Right lobe of liver (tissue), 6 donors: ENCODE measurements at places on chromosomes 16 and 17. TPM values are rescaled to one million over a fixed set of nuclear protein-coding genes. Genes with fewer than 3 reads are reported as not detected.

The RPRML gene
- total RNA-seq, result not detected

The TMEM100 gene
- 4.4 TPM for total RNA-seq

The CDT1 gene
- total RNA-seq, result 0.39 TPM

The SAMD14 gene
- total RNA-seq, result not detected

The TMED6 gene
- 6.1 TPM for total RNA-seq

The SMYD4 gene
- 5.5 TPM for total RNA-seq

The MT1E gene
- total RNA-seq, result 542 TPM

The RNF43 gene
- total RNA-seq, result 1.7 TPM

The PIGQ gene
- 29.2 TPM for total RNA-seq

The SEZ6 gene
- total RNA-seq, result not detected

The C1QL1 gene
- total RNA-seq, result 0.62 TPM

The MYH8 gene
- total RNA-seq, result not detected

The CCL17 gene
- total RNA-seq, result not detected

The FAM222B gene
- 7.2 TPM for total RNA-seq

The RNU2-1 gene
- 4,576 TPM for total RNA-seq

The ORC6 gene
- 0.18 TPM for total RNA-seq

The LGALS9B gene
- total RNA-seq, result not detected

The CDK10 gene
- total RNA-seq, result 37.4 TPM

The GSPT1 gene
- 50.2 TPM for total RNA-seq

- DNase-seq, result no peak
These were observed 916.9 kb upstream of the SOX9 start for GRCh38 chr17:71203953-71204352.

- DNase-seq, result no peak
These were observed 6.2 kb upstream of the SLC7A6 start for GRCh38 chr16:68257906-68258800.

DNA sequence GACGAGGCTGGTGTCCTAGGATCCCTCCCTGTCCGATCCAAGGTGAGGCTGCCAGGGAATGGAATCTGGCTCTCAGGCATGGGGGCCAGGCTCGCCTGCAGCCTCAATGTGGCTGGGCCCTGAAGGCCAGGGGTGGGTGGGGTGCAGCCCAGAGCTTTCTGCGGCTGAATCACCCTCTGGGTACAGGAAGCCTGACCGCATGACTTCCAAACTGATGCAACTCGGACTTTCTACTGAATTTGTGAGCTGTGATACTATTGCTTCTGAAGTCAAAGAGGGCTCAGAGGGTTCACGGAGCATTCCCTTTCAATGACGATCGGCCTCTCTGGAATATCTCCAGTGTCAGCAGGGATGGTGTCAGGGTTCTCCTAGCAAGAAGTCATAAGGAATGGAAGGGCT, 123.7 kb downstream of the METRNL start:
- peak; percentile 61 for DNase-seq

GRCh38 chr17:28370035-28370743, at the start of gene VTN:
VTN (minus strand) TSS chr17:28370307; CDS start chr17:28370203, 104 bp downstream.
- DNase-seq, result peak; percentile 93

GRCh38 chr16:30858829-30859423, 35.0 kb downstream of the BCL7C start:
- DNase-seq, result no peak

DNA sequence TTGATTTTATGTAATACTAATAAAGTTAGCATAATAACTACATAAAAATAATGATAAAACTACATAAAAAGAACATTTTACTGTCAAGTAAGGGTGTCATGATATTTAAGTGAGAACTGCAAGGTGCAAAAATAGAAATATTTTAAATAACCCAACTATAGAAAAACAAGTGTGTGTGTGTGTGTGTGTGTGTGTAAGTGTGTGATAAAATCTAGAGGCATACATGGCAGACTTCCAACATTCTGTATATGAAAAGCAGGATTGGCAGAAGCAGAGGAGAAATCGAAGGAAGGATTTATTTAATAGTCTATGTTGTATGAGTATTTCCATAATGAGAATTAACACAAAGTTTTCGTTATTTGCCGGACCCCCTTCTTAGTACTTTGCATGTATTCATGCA, 334.1 kb downstream of the KCNJ2 start:
- DNase-seq, result no peak

- peak; percentile 74 for DNase-seq
These were observed 4.1 kb upstream of the SLC38A10 start for GRCh38 chr17:81298991-81299738.

- no peak for DNase-seq
These were observed 70.9 kb upstream of the ARL4D start for GRCh38 chr17:43327834-43328420.

DNA sequence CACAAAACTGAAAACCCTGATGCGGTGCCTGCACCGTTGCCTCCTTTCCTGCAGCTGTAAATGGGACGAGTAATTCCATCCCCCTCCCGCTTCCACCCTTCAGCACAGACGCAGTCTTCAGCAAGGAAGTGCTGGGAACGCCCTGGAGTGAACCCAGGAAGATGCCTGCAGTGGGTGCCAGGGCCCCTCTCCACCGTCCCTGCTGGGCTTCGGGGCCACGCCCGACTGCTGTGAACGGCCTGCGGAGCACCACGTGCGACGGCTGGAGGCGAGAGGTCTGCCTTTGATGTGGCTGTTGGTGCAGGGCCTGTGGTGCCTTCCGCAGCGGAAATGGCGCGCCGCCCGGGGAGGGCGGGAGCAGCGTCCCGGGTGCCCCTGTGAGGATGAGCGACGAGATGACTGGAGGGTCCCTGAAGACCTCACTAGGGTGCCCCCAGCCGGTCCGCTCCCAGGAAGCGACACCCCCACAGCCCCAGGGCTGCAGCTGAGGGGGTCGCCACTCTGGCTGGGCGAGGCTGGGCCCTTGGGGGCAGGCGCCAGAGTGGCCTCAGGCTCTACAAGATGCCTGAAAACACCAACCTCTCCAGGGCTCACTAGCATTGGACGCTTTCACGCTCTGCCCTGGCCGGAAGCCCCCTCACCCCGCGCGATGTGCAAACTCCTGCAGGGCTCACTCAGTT, 749 bp upstream of the MC1R start:
- peak; percentile 58 for DNase-seq

GRCh38 chr17:10798332-10798749, 5.6 kb downstream of the TMEM238L start:
- DNase-seq, result no peak

GRCh38 chr17:27471321-27472269, 15.3 kb downstream of the KSR1 start:
- no peak for DNase-seq

DNA sequence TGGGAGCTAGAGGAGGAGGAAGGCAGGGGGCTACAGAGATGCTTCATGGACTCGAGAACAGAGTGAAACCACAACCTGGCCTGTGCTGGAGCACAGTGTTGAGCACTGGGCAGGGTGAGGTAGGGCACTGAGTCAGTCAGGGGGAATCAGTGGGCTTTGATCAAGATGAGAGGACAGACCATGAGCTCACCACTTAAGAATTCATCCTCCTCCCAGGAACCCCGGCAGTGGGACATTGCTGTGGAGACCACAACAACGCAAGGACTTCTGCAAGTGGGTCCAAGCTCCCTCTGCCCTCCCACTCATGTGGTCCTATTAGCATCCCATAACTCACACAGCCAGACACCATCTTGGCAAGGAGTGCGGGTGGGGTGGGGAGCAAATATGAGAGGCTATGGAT, 1.7 kb upstream of the CES5A start:
- no peak for DNase-seq

GRCh38 chr17:77872199-77872598, 86.3 kb upstream of the TNRC6C start:
- no peak for DNase-seq

GRCh38 chr17:32901743-32902142, 24.8 kb upstream of the MYO1D start:
- DNase-seq, result no peak

GRCh38 chr17:68595496-68595895, 5.7 kb downstream of the FAM20A start:
- no peak for DNase-seq

- no peak for DNase-seq
These were observed 7.7 kb downstream of the CORO6 start for GRCh38 chr17:29615048-29615385.

DNA sequence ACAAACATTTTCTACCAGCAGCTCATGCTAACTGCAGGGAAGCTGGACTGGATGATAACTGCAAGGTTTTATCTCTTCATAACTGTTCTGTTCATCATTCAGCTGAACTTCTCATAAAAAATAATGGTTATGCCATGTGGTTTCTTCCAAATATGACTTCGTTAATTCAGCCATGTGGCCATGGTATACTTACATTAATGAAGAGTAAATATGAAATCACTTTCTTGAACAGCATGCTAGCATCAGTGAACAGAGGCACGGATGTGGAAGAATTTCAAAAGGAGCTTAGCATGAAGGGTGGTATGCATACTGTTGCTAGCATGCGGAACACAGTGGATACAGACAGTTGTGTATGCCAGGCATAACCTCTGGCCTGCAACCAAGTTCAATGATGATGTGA, 1417.0 kb upstream of the CDH8 start:
- no peak for DNase-seq

- DNase-seq, result no peak
These were observed 72.1 kb upstream of the RCVRN start for GRCh38 chr17:9977180-9977575.

DNA sequence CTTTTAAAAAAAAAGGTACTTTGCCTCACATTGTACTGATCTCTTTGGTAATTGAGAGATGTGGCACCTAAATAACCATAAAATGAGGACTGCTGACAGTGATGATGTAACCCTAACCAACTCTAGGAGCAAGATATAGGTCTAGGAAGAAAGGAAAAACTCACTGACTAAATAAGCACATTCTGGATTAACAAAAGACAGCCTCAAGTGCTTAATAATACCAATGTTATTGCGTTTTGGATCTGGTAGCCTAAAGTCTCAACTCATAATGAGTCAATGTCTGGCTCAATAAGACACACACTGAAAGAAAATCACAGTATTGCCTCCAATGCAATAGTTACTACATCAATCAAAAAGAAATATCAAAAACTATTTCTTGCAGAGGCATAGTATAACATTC, 3.0 kb downstream of the ERN1 start:
- no peak for DNase-seq

DNA sequence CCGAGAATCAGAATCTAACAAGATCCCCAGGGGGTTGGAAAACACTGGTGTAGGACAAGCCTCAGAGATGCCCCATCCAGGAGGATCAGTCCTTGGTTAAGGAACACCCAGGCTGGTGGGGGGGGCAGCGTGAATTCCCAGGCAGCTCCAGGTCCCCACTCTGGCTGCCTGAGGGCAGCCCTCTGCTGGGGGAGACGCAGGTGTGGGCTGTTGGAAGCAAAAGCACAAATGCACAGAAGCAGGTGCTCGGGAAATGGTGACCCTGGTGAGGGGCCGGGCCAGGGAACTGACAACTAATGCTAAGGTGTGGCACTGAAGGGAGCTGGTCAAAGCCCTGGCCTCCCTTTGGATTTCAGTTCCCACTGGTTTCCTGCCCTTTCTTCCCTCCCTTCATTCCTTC, 140.8 kb upstream of the CDH5 start:
- no peak for DNase-seq

- no peak for DNase-seq
These were observed 74.9 kb downstream of the CMIP start for GRCh38 chr16:81519301-81520150.

DNA sequence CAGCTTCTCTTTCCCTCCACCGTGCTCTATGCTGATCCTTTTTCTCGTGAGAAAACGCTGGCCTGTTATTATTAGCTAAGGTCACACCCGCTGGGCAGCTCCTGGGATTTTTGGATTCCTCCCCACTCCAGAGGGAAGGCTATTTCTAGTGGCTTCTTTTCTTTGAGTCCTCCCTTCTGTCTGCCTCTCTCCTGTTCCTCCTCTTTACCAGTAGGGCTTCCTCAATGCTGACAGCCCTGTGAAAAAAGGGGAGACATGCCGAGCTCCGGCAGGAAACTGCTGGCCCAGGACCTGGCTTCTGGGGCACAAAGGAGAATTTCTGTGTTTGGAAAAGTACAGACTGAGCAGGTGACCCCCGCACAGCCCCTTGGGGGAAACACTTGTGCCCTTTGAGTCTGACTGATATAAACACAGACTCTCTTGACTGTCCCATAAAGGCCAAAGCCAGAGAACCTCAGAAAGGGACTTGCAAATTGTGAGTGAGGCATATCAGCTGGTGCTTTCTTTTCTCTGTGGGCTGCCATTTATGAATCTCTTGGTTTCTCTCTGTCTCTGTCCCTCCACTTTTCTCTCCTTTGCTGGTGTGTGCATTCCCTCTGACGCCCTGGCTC, 14.0 kb upstream of the RNF135 start:
- no peak for DNase-seq

GRCh38 chr17:52158450-52159042, at the start of gene CA10:
CA10 (minus strand) TSS chr17:52158714.
- DNase-seq, result no peak

- DNase-seq, result no peak
These were observed 8.5 kb downstream of the KIF19 start for GRCh38 chr17:74334393-74335039.

GRCh38 chr17:79341222-79341780, 266.7 kb downstream of the ENGASE start:
- DNase-seq, result no peak

DNA sequence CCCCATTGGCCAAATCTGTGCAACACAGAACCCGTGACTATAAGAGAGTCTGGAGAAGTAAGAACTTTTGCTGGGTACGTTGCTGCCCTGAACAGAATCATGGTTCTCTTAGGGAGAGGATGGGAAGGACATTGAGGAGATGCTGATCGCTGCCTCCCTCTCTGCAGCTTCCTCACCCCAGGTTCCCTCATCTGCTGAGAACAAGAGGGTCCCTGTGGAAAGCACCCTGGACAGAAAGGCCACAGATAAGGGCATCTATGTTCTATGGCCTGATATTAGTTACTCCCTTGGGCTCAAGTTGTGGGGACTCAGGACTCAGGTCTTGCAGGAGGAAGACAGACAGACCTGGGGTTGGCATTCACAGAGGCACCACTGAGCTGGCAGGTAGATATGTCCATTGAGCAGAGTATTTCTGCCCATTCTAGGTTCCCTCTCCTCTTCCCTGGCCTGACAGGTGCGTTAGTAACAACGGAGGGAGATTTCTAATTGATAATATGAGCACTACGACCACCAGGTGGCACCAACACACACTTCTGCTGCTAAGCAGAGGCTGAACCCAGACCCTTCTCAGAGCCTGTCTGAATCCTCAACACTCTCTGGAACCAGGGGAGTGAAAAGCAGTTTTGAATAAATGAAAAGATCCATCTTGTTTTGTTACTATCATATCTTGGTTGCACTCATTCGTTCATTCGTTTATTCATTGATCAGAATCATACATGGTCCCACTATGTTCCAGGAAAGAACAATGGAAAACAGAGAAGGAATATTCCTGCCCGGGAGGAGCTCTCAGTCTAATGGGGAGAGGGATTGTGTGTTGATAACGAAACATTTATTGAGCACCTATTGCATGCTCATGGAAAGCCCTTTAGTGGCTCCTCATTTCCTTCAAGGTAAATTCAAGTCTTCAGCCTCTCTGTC, 56.4 kb downstream of the SLC6A2 start:
- DNase-seq, result peak; percentile 78

DNA sequence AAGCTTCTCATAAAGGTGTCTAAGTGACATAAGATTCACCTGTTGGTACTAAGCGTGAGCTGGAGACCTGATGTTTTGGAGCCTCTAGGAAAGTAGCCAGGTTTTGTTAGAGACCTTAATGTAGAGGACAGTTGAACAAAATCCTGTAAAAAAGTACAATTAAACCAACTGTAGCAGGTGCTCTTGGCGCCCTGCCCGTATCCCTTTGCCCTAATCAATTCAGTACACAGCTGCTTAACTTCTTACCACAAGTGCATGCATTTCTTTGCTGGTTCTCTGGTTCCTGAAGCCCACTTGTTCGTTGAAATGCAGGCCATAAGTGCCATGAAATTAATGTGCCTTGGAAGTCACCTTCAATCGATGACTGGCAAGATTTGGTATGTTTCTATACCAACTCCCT, 24.4 kb downstream of the GLP2R start:
- peak; percentile 55 for DNase-seq
